Lung microvascular endothelial cell (primary cell): ENCODE measurements at places on chromosomes 6 and 20. TPM values are rescaled to one million over a fixed set of nuclear protein-coding genes. Genes with fewer than 3 reads are reported as not detected.

GRCh38 chr6:125743604-125744003, 5.8 kb upstream of the HEY2 start:
- no peak for DNase-seq

COL10A1 gene
- total RNA-seq = not detected in 2 replicates

RNF182 gene
- total RNA-seq = under 0.01 and 0.22 TPM in 2 replicates

DNA sequence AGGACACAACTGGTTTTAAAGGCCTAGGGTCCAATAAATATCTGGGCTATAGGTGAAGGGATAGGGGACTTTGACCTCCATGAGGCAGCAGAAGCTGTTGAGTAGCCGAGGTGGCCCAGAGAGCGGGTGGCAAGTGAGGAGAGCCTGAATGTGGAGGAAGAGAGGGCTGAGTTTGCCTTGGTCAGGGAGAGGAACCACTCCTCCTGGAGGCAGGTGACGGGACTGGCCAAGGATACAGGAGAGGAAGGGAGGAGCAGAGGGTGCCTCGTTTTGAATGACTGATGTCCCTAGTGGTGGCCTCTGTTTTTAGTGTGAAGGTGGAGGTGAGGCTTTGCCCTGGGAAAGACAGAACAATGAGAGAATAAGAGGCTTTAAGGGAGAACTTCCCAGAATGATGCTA, 19.1 kb upstream of the AAR2 start:
- no peak for DNase-seq

DNA sequence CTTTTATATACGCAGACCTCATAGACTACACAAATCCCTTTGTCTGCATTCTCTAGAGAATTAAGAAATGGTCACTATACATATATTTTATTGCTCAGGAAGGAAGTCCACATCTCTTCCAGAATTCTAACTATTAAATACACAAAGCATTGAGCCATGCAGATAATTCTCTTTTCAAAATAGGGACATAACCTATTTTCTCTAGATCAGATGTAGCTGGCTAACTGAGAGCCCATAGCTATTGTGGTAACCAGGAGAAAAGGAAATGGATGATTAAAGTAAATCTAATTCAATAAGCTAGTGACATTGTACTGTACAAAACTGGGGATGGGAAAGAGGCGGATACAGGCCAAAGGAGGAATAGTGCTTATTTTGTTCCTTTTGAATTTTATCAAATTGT, 137.2 kb downstream of the BACH2 start:
- no peak for DNase-seq

DPPA5 gene
- not detected in 2 replicates for total RNA-seq

DNA sequence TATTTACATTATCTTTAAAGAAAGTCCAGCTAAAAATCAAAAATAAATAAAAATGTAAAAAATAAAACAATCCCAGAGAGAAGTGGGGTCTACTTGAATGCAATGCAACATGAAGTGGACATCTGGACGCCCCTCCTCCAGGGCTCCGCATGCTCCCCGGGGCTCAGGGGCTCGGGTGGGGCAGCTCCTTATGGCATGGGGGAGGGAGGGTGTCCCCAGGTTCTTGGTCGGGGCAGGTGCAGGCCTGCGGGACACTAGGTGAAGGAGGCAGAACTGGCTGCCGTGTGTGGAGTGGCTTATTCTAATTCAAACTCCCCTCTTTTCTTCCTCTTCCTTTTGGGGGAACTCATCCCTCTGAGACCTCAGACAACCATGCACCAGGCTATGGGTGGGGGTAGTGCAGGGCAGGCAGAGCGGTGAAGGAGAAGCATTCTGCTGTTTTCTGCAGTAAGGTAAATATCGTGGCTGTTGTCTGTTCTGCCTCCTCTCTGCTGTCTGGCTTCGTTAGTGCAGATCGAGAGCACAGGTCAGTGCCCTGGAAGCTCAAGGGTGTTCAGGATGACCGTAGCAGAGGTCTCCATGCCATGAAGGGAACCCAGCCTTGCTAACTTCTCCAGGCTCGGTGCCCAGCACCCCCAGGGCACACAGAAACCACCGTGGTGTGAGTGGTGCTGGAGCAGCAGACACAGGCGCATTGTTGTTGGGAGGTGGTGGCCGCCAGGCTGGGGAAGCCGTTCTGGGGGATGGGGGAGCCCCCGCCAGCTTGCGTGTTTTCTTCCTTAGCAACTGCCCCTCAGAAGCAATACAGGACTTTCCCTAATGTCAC, 82.6 kb downstream of the TTLL2 start:
- DNase-seq = no peak

- no peak for DNase-seq
Observed at GRCh38 chr6:86010915-86011786, 368.5 kb upstream of the SYNCRIP start.

PLCB1 gene
- 11.8 and 12.3 TPM in 2 replicates for total RNA-seq

OPRM1 gene
- total RNA-seq = not detected in 2 replicates

DNA sequence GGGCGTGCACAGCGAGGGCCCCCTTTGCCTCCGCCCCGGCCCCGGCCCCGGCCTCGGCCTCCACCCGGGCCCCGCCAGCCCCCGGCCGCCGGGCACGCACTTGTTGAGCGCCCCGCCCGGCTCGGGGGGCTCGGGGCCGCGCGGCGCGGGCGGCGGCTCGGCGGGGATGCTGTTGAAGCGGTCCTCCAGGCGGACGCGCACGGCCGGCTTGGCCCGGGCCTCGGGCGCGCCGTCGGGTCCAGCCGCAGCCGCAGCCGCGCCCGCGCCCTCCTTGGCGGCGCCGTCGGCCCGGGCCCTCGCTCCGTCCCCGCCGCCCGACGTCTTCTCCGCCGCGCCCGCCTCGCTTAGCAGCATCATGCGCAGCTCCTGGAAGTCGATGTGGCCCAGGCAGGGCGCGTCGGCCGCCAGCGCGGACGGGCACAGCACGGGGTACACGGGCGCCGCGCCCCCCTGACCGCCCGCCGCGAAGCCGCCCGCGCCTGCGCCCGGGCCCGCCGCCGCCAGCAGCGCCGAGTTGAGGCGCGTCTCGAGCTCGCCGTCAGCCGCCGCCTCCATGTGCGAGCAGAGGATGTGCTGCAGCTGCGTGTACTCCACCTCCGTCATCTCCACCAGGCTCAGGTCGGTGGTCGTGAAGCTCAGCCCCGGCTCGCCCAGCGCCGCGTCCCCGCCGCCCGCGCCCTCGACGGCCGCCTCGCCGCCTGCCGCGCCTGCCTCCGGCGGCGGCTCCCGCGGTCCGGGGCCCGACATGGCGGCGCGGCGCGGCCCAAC, 514 bp downstream of the TCFL5 start:
- DNase-seq = peak; percentile 43

DNA sequence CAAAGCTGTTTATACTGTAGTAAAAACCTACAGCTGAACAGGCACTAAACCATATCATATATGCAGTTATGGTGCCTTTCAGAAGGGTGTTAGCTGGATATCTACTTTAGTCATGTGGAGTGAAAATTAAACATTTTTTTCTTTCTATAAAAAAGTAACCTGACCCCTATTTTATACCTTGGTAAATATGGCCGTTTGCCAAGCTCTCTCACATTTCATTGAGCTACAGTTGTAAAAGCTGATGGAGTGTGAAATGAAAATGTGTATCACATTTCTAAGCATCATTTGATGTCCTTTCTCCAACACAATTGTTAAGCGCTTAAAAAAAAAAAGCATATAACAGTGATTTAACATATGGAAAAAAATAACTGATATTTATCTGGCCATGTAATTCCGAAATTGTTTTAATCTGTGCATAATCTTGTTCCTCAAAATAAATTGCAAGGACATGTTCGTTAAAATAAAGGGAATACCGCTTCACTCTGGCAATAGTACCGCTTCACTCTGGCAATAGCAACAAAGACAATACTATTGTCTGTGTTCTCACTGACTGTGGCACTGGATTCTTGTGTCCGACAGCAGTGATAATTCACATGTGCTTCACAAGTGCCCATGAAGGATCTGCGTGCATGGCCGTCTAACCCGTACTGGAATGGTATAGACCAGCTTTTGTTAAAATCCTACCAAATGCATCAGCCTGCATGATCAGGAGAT, 391.8 kb upstream of the SOX4 start:
- DNase-seq = no peak

DNA sequence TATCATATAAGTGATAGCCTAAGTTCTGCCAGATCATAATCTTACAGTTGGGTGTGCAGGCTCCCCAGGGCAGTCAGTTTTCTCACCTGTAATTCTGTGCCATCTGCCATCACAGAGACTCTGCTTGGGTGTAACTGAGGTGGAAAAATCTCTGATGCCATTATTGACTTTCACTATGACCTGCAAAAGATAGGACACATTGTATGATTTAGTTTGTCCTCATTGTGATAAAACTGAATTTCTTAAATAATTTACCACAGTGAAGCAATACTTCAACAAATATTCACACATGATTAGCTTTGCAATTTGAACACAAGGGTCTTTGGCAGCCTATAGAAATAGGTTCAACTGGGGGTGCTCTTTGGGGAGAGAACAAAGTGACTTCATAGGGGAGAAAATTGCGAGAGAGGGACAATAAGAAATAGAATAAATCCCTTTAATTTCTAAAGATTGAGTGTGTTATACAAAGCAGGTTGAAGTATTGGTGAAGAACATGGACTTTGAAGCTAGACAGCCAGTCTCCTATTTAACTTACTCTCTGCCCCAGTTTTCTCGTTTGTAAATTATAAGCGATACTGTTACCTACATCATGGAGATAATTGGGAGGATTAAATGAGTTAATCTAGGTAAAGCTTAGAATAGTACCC, 27.3 kb downstream of the FAM229B start:
- no peak for DNase-seq

GRCh38 chr6:122438975-122439374, 32.6 kb downstream of the SERINC1 start:
- DNase-seq = no peak

DNA sequence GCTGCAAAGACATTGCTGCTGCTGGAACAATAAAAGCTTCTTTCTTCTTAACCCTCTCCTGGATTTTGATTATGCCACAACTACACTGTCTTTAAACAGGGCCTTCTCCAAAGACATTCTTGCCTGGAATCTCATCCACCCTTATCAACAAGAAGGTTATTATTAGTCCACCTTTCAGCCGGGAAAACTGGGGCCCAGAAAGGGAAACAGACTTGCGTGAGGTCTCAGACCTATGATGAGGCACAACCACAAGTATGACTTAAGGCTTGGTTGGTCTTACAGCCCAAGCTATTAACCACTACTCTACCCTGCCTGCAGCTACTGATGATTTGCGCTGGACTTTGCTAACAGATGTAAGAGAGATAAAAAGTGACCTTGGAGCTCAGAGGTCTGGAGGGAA, 62.8 kb upstream of the CTNNBL1 start:
- DNase-seq = no peak

DNA sequence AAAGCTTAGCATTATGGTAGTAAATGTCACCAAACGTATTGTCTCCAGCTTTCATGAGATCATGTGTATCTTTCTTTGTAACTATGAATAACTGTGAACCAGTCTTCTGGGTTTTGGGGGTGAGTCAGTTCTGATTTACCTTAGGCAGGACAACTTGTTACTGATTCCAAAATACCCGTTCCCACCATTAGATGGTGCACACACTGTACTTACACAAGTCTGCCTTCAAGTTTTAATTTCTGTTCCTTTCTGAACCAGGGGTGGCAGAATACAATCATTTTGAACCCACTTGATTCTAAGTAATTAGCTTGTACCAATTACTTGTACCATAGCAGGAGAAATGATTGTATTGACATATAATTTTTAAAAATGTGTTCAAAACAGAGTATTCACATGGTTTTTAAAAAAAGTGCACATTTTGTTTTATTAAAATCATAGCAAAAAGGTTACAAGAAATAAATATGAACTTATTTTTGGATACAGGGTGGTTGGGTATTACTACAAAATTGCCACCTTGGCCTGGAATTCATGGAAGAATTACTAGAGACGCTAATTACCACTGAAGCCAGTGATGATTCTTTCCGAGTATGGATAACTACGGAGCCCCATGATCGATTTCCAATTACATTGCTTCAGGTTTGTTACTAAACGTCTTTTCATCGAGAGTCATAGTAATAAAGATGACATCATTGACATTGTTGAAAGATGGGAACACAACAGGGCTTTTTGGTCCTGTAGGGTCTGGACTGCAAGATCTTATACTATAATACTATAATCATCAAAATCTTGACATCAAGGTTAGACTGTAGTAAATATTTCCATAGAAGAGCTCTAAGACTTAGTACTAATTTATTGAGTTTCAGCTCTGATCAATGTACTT, 75.2 kb upstream of the GLP1R start:
- peak; percentile 69 for DNase-seq

- DNase-seq = no peak
Observed at GRCh38 chr20:24978513-24978912, 14.0 kb downstream of the APMAP start.

IRAK1BP1 gene
- 1.5 and 2.2 TPM in 2 replicates for total RNA-seq

SIRT5 gene
- total RNA-seq = 6.8 and 7.1 TPM in 2 replicates
